ENCODE measurements at places on chromosomes 7 and 10.

DNA sequence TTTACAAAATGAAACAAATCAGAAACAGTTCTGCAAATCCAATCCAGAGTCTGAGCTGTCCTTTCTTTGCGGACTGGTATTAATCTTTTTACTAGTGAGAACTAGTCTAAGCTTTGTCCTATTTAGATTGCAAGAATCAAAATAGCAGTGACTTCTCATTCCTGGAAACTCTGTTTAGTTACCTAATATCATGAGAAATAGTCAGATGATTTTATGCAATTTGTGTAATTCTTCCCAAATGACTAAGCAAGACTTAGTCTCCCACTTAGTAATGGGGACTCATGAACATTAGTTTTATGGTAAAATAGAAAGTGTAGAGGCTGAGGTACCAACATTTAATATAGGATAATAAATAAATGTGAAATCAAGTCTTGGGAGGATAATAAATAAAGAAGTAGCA is 341.3 kb downstream of the DNAJB9 start:
- DNase-seq = no peak

DNA sequence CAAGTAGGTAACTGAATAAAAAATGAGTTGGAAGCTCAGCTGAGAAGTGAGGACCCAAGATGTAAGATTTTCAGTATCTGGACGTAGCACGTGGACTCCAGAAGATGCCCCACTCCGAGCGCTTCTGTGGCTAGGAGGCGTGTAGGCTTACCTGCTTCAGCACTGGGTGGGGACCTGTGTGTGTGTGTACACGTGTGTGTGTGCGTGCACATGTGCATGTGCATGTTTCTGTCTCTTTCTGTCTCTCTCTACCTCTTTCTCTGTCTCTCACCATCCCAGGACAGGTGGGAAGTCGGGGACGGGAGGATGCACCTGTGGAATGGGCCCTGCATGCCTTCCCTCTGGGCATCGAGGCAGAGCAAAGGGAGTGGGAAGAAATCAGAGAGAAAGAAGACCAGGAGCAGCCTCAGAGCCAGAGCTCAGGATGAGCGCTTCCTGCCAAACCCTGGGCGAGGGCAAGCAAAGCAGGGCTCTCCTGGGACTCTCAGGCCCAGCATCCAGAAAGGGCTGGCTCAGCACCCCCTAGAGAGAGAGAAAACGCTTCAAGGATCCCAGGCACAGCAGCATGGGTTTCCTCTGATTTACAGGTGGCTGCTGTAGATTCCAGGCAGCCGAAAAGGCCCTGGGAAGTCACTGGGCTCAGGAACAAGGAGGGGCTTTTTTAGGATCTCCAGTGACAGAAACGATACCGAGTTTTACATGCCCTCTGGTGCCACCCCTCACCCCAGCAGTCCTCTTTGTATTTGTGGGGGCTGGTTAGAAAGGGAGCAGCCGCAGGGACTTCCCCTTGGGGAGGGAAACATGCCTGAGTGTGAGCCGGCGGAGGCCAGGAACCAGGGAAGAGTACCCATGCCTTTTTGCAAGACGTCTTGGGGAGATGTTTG is 28.5 kb downstream of the CXCL12 start:
- no peak for DNase-seq

DNA sequence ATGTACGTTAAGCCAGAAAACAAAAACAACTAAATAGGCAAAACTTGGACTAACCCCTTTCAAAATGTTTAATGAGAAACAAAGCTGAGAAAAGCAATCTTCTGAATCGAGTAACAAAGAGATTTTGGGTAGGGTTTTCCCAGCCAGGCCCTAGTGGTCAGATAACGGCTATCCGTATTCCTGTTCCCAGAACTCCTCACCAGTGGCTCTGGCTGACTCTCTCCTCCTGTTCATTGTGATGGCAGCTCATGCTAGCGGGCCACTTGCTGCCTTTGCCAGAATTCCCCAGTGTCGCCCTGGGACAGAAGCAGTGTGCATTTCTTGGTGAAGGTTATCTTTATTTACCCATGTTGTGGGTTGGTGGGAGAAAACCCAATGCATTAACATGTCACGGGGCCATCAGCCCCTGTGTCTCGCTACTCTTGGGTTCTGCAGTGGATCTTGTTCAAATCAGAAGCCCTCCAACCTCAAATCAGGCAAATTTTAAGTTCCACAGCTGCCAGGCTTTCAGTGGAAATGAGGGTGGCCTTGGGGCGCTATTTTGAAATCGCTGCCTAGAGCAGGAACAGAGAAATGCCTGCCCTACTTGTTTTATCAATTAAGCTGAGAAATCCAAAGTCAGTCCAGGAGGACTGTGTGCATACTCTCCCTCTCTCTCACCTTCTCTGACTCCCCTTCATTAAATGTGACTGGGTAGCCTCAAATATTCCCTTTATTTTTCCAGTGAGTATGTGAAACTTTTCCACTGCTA is 164.5 kb upstream of the NPVF start:
- DNase-seq = no peak

GRCh38 chr7:21278944-21279343 is 148.9 kb upstream of the SP4 start:
- no peak for DNase-seq

DNA sequence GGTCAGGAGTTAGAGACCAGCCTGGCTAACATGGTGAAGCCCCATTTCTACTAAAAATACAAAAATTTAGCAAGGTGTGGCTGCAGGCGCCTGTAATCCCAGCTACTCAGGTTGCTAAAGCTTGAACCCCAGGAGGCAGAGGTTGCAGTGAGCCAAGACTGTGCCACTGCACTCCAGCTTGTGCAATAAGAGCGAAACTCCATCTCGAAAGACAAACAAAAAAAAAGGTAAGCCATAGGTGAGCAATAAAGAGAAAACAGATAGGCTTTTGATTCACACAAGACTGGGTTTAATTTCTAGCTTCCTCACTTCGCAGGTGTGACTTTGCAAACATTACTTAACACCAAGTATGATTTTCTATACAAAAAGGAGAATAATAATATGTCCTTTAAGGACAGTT is 72.3 kb upstream of the ACBD5 start:
- DNase-seq = no peak

DNA sequence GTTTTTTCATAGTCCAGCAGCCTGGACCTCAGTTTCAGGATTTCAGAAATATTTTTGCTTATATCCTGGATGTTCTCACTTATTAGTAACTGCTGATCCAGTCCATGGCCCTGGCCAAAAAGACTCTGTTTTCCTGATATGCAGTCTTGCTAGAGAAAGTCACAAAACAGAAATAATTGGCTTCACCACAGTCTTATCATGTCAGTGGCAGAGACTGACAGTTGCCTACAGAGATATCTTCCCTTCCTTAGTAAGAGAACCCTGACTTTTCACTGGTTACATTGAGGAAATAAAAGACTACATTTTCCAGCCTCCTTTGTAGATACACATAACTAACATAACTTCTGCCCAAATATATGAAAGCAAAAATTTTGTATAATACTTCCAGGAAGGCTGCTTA is 56.6 kb downstream of the AHR start:
- no peak for DNase-seq

DNA sequence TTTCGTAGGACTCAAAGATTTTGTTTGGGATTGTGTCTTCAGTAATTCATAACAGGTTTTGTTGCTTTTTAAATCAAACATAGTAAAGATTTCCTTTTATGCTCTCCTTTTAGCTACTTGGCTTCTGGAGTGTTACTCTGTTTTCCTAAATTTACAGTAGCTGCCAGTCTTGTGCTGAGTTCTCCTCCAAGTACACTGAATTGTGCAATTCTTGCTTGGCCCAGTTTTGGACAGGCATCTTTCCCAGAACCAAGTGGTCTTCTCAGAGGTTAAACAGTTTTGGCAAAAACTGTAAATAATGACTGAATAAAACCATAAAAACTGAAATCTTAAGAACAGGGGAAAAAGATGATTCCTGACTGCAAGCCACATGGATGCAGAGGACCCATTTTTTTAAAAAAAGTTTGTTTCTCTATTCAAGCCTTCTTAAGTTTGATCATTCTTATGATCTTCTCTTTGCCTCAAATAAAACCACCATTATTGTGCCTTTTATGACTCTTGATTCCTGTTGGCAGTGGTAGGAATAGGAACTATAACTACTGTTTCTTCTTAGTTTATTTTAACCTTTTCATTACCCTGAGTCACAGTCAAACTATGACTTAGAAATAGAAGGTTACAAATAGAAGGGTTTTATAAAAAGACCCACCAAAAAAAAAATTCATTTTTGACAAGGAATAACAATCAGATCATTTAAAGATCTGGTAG is 88.0 kb downstream of the MDFIC start:
- no peak for DNase-seq

DNA sequence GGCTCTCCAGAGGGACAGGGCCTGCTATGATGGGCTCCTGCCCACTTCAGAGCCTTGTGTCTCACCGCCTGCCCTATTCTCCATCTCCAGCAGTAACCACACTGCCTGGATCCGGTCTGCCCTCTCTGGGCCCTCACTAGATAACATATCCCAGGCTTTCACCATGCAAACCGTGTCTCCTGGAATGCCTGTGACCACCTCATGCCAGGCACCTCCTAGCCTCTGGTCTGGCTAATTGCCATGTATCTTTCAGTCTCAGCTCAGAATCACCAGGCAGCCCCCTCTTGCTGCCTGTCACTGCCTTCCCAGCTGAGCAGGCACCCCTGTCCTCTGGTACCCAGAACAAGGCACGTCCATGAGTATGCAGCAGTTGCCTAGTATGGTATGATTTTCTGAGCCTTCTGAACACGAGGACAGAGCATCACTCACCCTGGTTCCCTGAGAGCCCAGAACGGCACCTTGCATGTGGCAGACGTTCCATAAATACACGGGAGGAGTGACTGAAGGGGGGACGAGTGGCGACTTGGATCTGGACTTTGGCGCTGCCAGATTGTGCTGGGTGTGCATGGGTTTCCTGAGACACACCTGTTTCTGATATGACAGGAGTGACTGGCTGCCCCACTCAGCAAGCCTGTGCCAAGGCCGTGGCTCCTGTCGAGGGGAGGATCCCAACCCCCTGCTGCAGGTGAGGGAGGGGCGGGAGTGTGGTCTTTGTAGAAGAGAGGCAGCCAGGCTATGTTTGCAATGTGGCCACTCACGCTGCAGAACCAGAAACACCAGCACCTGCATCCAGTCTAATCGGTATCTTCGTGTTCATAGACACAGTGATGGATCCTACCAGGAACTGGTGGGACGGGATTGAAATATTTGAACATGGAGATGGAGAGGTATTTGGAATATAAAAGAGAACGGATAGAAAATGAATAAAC is 95.2 kb downstream of the VOPP1 start:
- no peak for DNase-seq

Measured in activated CD4-positive, alpha-beta T cell treated with anti-CD3 and anti-CD28 coated beads, Interleukin-2, Interleukin-4, amounts not matched to agents 100 ng/mL and 50 ng/mL, durations not matched to agents 16 hours and 8 hours (primary cell).